T-helper 17 cell (primary cell): ENCODE measurements at places on chromosomes 16 and 17. TPM values are rescaled to one million over a fixed set of nuclear protein-coding genes. Genes with fewer than 3 reads are reported as not detected.

DNA sequence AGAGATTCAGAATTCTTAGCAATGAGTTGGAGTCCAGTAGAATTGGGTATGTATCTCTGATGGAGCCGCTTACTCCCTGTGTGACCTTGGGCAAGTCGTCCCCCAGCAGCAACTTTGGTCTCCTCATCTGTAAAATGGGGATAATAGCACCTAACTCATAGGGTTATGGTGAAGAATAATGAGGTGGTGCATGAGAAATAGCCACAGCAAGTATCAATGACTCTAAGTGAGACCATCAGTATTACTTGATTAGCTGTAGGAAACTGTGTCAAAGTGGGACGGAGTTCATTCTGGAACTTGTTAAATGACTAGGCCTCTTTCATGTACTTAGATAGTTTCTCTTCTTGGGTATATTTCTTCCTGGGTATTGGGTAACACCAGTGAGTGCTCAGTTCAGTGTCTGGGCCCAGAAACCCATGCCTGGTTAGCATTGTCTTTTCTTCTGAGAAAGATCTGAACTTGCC, 6.4 kb downstream of the PRKCB start:
- H3K4me3 ChIP-seq, result no peak overlapping the region
- peaks cover 6% of the 10 kb centered on the region for H3K36me3 ChIP-seq
- peak overlapping the region; percentile 79 for H3K27ac ChIP-seq
- H3K4me1 ChIP-seq, result peaks cover 53% of the 10 kb centered on the region
- H3K27me3 ChIP-seq, result no peaks in the 10 kb centered on the region
- DNase-seq, result no peak

- H3K4me1 ChIP-seq, result peaks cover 3% of the 10 kb centered on the region
- peaks cover 37% of the 10 kb centered on the region for H3K27me3 ChIP-seq
- no peaks in the 10 kb centered on the region for H3K36me3 ChIP-seq
- no peak overlapping the region for H3K4me3 ChIP-seq
Measured at GRCh38 chr17:8064561-8065019, 22.9 kb downstream of the ALOX12B start.

DNA sequence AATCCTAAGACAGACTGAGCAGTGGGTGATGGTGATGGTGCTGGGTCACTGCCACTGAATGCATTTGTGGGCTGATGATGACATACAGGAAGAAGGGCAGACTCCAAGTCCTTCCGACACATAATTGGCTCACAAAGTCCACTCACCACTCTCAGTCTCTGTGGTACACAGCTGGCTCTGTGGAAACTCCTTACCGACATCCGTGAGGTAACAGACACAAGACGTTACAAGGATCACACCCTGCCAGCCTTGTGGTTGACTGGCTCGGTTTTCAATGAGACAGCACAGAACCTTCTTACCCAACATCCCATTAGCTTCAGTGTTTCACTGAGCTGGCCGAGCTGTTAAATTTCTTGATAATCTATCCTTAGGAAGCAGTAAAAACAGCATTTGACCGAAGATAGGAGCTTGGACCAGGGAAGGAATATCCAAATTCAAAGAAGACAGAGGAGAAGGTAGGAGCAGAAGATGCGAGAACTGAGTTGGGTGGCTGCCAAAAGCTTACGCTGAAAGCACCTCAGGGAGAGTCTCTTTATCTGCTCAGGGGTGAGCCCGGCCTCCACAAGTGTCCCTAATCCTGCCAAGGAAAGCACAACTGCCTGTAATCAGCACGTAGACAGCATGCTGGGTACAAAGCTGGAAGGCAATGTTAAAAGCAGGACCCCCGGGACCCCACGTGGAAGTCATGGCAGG, 5.5 kb upstream of the MXRA7 start:
- H3K36me3 ChIP-seq, result peaks cover 3% of the 10 kb centered on the region
- H3K4me3 ChIP-seq, result peak overlapping the region; percentile 41
- no peaks in the 10 kb centered on the region for H3K27me3 ChIP-seq
- peaks cover 36% of the 10 kb centered on the region for H3K4me1 ChIP-seq

- DNase-seq, result no peak
- peaks cover 3% of the 10 kb centered on the region for H3K4me1 ChIP-seq
- H3K27me3 ChIP-seq, result peaks cover 78% of the 10 kb centered on the region
- H3K36me3 ChIP-seq, result peaks cover 3% of the 10 kb centered on the region
- H3K4me3 ChIP-seq, result no peak overlapping the region
Measured at GRCh38 chr17:66983414-66984021, 19.0 kb downstream of the CACNG4 start.

DNA sequence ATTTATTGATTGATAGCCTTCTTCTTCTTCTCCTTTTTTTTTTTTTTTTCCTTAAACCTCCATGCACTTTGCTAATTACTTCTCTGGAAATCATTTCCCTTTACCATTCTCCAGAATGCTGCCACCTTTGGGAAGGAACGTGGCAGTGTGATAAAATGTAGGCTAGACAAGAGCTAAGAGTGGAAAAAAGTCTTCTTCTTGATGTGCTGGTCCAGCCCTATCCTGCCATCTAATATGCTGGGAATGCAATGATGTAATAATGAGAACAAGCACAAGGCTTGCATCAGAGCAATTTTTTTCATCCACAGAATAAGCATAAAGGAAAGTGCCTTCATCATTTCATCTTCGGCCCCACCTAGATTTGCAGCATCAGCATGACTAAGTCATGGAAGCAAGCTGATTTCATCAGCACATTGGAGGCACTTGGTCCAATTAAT, 128.7 kb upstream of the ZFHX3 start:
- H3K27ac ChIP-seq, result no peak overlapping the region
- no peaks in the 10 kb centered on the region for H3K36me3 ChIP-seq
- no peak for DNase-seq
- H3K27me3 ChIP-seq, result no peaks in the 10 kb centered on the region
- H3K4me1 ChIP-seq, result no peaks in the 10 kb centered on the region
- no peak overlapping the region for H3K4me3 ChIP-seq

GRCh38 chr17:67068999-67069398, 24.6 kb downstream of the CACNG1 start:
- no peak overlapping the region for H3K4me3 ChIP-seq
- DNase-seq, result no peak
- peaks cover 4% of the 10 kb centered on the region for H3K36me3 ChIP-seq
- H3K27ac ChIP-seq, result no peak overlapping the region

- H3K36me3 ChIP-seq, result peaks cover 9% of the 10 kb centered on the region
- no peak overlapping the region for H3K27ac ChIP-seq
- peaks cover 20% of the 10 kb centered on the region for H3K4me1 ChIP-seq
- H3K27me3 ChIP-seq, result no peaks in the 10 kb centered on the region
- no peak for DNase-seq
- H3K4me3 ChIP-seq, result no peak overlapping the region
Measured at GRCh38 chr17:32348483-32348800, 1.5 kb upstream of the ZNF207 start.

- no peaks in the 10 kb centered on the region for H3K36me3 ChIP-seq
- DNase-seq, result no peak
- H3K27ac ChIP-seq, result no peak overlapping the region
- H3K4me1 ChIP-seq, result no peaks in the 10 kb centered on the region
- peaks cover 37% of the 10 kb centered on the region for H3K27me3 ChIP-seq
Measured at GRCh38 chr16:86171329-86171728, 272.4 kb downstream of the IRF8 start.

GRCh38 chr16:83913245-83913633, 14.3 kb downstream of the MLYCD start:
- H3K36me3 ChIP-seq, result peaks cover 2% of the 10 kb centered on the region
- no peaks in the 10 kb centered on the region for H3K27me3 ChIP-seq
- no peak overlapping the region for H3K27ac ChIP-seq
- peaks cover 7% of the 10 kb centered on the region for H3K4me1 ChIP-seq
- no peak overlapping the region for H3K4me3 ChIP-seq

GRCh38 chr17:70820276-70820675, 650.9 kb downstream of the KCNJ2 start:
- no peak overlapping the region for H3K27ac ChIP-seq
- DNase-seq, result no peak
- H3K36me3 ChIP-seq, result no peaks in the 10 kb centered on the region
- no peak overlapping the region for H3K4me3 ChIP-seq

DNA sequence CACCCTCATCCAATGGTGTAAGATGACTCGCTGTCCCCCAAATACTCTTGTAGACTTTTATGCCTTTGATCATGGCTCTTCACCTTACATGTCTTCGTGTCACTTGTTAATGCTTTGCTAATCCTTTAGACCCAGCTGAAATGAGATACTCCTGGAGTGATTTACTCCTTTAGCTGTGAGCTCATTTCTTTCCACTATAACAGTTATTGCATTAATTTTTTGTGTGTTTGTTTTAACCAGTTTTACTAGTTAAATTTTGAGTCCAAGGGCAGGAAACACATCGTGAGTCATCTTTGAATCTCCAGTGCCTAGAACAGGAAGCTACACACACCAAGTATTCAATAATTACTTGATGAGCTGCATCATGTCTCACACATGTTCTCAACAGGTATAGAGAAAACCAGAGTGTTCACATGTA, 6.5 kb upstream of the CTCF start:
- DNase-seq, result no peak
- peaks cover 42% of the 10 kb centered on the region for H3K4me1 ChIP-seq
- peak overlapping the region; percentile 73 for H3K27ac ChIP-seq
- H3K4me3 ChIP-seq, result peak overlapping the region; percentile 72
- peaks cover under 1% of the 10 kb centered on the region for H3K36me3 ChIP-seq
- no peaks in the 10 kb centered on the region for H3K27me3 ChIP-seq

GRCh38 chr17:8745586-8746500, 1.2 kb upstream of the CCDC42 start:
- H3K4me1 ChIP-seq, result peaks cover 11% of the 10 kb centered on the region
- H3K27ac ChIP-seq, result peak overlapping the region; percentile 89
- H3K4me3 ChIP-seq, result peak overlapping the region; percentile 93
- no peaks in the 10 kb centered on the region for H3K27me3 ChIP-seq
- DNase-seq, result peak; percentile 78

- no peaks in the 10 kb centered on the region for H3K36me3 ChIP-seq
- H3K27me3 ChIP-seq, result peaks cover 47% of the 10 kb centered on the region
- H3K4me3 ChIP-seq, result no peak overlapping the region
Measured at GRCh38 chr17:79547586-79547985, 63.3 kb downstream of the RBFOX3 start.

DNA sequence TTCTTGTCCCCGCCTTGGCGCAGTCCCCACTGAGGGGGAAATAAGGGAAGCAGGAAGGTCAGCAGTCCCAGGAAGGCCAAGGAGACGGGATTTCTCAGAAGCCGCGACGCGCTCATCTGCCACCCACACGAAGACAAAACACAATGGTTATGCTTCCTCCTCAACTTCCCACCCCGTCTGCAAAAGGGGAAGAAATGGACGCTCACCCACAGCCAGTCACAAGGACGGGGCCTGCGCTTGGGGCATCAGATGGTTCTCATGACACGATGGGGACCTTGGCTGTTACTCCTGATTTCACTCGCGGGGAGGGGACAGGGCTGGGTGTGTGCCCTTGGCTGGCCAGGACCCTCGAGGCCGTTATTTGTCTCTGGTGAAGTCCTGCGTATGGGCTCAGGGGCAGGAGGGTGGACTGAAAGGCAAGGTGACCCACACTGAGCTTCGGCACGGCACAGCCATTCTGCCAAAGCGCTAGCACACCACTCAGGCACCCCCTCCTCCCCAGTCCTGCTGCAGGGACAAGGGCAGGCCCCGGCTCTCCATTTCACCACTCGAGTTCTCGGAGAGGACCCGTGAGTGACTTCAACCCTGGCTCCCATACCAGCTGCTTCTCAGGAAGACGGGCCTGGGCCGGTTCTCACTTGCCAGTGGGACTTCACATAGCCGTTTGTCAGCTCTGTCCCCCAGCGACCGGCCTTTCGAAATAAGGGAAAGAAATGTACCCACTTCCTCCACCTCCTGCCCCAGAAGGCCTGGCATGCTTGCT, 84.5 kb downstream of the ABR start:
- H3K27ac ChIP-seq, result peak overlapping the region; percentile 41
- no peak for DNase-seq
- peaks cover 36% of the 10 kb centered on the region for H3K4me1 ChIP-seq
- H3K4me3 ChIP-seq, result peak overlapping the region; percentile 52
- H3K27me3 ChIP-seq, result no peaks in the 10 kb centered on the region
- H3K36me3 ChIP-seq, result no peaks in the 10 kb centered on the region

- DNase-seq, result no peak
- H3K36me3 ChIP-seq, result peaks cover 13% of the 10 kb centered on the region
- H3K4me3 ChIP-seq, result no peak overlapping the region
- no peak overlapping the region for H3K27ac ChIP-seq
- peaks cover 4% of the 10 kb centered on the region for H3K4me1 ChIP-seq
- no peaks in the 10 kb centered on the region for H3K27me3 ChIP-seq
Measured at GRCh38 chr16:24214992-24215391, 41.1 kb upstream of the CACNG3 start.

DNA sequence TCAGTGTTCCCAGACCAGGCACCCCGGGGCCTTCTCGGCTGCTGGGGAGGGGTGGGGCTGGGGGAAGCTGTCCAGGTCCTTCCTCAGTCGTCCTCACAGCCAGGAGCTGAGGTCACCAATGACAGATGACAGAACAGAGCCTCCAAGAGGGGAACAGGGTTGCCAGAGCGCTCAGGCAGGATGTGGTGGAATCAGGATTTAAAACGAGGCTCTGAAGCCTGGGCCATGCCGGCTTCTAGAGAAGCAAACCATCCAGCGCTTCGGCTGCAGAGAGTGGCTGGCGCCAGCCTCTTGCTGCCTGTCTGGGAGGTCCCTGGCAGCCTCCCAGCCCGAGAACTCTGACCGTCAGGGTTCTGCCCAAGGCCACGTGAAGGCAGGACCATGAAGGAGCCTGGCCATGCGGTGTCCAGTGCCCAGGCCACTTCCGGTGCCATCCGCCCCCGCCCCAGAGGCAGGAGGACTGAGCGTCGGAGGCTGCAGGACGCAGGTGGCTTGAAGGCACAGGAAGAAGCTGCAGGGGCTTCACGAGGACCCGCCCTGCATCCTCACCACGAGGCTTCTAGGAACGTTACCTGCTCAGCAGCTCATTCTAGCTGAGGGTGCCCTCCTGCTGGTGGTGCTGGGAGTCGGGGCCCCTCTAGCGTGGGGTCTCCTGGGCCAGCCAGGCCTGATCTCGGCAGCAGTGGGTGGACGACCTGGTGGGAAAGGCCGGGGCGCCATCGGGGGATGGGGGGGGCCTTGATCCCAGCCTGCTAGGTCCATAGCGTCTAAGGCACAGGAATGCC, 78.5 kb downstream of the KLHDC4 start:
- peaks cover 14% of the 10 kb centered on the region for H3K27me3 ChIP-seq
- H3K36me3 ChIP-seq, result no peaks in the 10 kb centered on the region
- no peak overlapping the region for H3K4me3 ChIP-seq
- DNase-seq, result no peak
- no peak overlapping the region for H3K27ac ChIP-seq

DNA sequence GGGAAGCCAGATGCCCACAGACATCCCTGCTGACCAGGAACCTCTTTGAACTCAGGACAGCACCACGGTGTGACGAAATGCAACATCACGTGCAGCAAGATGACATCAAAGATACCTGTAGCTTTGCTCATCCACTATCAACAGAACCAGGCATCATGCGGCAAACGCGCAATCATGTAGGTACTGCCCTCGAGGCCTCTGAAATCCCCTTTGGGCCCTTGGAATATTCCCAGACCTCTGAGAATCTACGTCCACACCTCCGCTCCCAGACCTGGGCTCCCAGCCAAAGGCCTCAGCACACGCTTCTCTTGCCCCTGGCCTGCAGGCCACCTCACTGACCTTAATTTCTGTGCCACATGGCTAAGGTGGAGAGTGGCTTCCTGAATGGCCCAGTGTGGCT, 7.3 kb downstream of the CX3CL1 start:
- no peak overlapping the region for H3K4me3 ChIP-seq
- H3K4me1 ChIP-seq, result peaks cover 9% of the 10 kb centered on the region
- no peak overlapping the region for H3K27ac ChIP-seq
- no peak for DNase-seq

GINS2 gene
- 1.5 TPM for total RNA-seq

ATP6V0A1 gene
- 15.4 TPM for total RNA-seq

CASKIN1 gene
- total RNA-seq, result 0.05 TPM

RASL10B gene
- total RNA-seq, result 0.50 TPM

UNC13D gene
- 164 TPM for total RNA-seq

BAIAP3 gene
- total RNA-seq, result 11.8 TPM

TBC1D26 gene
- not detected for total RNA-seq

NPW gene
- total RNA-seq, result 2.0 TPM

UTS2R gene
- not detected for total RNA-seq

NHERF1 gene
- 132 TPM for total RNA-seq

CCL4L2 gene
- total RNA-seq, result 1.6 TPM

PRR15L gene
- not detected for total RNA-seq

CFAP97D1 gene
- not detected for total RNA-seq
